ENCODE measurements at places on chromosomes 13 and 19. TPM values are rescaled to one million over a fixed set of nuclear protein-coding genes. Genes with fewer than 3 reads are reported as not detected.
A peak's percentile ranks its signal among the peaks of the same experiment; 100 is the strongest.

Gene BCL3
- 6.5 TPM for total RNA-seq

Gene NANOS3
- total RNA-seq = not detected

Gene PSG11
- total RNA-seq = not detected

Gene BRME1
- total RNA-seq = 0.59 TPM

- peak; percentile 23 for DNase-seq
Measured at GRCh38 chr19:47758443-47758804, 13.1 kb downstream of the NOP53 start.

- DNase-seq = no peak
Measured at GRCh38 chr19:46350029-46350757, 3.3 kb downstream of the PPP5C start.

DNA sequence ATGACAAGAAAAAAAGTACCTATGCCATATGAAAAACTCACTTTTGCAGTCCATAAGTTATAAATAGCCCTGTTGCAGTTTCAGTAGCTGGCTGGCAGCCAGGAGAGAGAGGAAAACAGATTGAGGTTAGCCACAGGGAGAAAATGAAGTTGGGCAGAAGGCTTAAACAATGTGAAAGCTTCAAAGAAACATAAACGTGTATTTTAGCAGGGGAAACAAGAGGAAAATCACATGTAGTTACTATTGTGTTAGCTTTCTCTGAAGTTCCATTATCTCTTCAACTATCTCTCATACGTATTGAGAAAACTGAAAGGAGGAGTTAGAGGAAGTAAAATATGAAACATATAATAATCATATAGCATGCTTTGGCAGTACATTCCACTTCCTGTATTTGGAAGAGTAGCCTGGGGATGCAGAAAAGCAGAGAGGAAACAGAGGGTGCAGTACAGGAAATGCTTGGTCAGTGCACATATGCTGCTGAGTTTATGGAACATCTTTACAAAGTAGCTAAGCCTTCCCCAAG is 1551.1 kb downstream of the EFNB2 start:
- no peak for DNase-seq
